Lower leg skin (tissue), 4 donors: ENCODE measurements at places on chromosomes 3 and 15. TPM values are rescaled to one million over a fixed set of nuclear protein-coding genes. Genes with fewer than 3 reads are reported as not detected.

- no peak for DNase-seq
These were observed 57.9 kb downstream of the STT3B start for GRCh38 chr3:31590650-31591049.

- DNase-seq: no peak
These were observed 38.4 kb downstream of the GTF2E1 start for GRCh38 chr3:120780977-120781376.

GRCh38 chr3:94121161-94121560 lies 58.3 kb downstream of the NSUN3 start:
- DNase-seq: no peak

DNA sequence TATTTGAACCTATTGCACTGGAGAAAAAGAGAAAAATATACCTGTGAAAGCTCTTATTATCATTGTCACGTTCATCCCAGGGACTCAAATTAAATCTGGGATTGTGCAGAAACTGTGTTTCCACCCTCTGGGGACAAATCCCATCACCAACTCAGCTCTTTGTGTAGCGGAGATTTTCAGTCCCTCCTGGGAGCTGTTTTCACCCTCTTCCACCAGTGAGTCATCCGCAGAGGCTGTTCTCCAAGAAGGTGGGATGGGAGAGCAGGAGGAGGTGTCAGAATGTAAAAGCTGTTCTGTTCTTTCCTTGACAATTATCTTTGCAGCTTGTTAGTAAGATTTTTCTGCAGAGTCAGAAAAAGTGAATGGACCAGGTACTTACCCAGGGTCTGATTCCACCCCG lies 28.0 kb downstream of the SV2B start:
- peak; percentile 7 for DNase-seq

The LSG1 gene
- total RNA-seq: 45.9 TPM

The MORC1 gene
- total RNA-seq: not detected
